ENCODE measurements at places on chromosomes 6 and 20.

- DNase-seq = no peak
These were observed 196.3 kb downstream of the ZMYND8 start for GRCh38 chr20:47160240-47160639.

DNA sequence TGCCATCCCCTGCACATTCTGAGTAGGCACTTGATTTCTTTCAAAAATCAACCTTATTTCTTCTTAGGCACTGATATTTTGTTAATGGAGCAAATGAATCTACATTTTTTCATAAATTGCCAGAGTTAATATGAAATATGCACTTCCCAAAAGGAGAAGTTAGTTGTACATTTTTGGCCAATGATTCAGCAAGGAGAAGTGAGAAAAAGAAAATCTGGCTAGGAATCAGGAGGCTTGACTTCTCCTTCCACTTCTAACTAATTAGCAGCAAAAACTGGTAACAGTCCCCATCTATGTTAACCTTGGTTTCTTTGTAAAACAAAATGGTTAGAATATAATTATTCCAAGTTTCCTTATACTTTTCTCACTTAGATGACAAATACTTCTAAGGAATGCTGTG is 7.0 kb upstream of the DSE start:
- no peak for DNase-seq

GRCh38 chr20:49338061-49338460 is 60.2 kb upstream of the ZNFX1 start:
- DNase-seq = no peak

DNA sequence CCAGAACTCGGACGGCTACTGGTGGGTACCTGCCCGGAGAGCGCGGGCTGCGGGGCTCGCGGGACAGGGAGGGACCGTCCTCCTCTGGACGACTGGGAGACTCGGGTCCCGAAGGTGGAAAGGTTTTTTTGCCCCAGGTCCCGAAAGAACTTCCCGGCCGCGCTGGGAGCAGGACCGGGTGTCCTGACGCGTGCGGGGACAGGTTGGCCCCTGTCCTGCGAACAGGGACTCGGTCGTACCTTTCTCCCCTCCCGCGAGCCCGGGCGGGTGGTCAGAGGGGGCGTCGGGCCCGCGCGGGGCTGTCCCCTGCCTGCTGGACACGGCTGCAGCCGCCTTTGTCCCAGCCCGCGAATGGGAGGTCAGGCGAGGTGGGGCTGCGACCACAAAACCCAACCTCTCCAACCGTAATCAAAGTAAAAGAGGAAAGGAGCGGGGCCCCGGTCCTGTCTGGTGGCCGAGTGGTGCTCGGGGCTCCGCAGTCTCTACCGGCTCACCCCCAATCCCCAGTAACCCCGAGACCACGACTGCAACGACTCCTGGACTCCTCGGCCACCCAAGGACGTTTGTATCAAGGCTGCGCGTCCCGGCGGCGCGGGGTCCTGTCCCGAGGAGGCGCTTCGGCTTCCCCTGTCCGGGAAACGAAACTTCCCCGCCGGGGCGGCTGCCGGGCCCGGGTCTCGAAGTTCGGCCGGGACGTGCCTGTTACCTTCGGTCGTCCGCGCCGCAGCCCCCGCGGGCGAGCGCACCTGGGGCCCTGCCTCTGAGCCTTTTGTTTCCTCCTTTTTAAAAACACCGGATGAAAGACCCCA is 798 bp downstream of the DSP start:
- no peak for DNase-seq

Data from HCT116 (cell line).